Ammon's horn (tissue), 1 donor: ENCODE measurements at places on chromosomes 7 and 10.

GRCh38 chr7:106623853-106624252 lies 37.1 kb downstream of the CCDC71L start:
- DNase-seq: no peak

DNA sequence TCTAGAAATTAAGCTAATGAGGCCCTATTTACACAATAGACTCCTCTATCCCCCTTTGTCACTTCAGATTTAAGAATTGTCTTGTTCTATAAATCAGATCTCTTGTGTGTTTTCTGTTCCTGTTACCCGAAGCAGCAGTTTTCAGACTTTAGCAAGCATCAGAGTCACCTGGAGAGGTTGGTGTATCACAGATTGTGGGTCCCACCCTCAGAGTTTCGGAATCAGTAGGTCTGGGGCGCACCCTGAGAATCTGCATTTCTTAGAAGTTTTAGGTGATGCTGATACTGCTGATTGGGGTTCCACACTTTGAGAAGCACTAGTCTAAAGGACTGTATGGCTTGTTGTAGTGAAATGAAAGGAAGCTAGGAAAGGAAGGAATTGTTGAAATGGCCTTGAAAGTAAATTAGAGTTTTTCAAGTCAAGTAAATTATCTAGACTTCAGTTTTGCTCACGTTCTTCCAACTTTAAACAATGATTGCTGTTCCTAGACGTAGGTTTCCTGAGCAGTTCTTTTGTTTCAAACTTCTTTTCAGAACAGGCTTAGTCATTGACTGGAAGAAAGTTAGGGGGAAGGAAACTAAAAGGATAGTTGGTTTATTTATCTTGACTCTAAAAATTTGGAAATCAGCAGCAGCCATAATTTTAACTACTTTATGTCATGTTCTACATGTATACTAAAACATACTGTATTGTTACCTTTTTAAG lies 15.7 kb downstream of the BPGM start:
- no peak for DNase-seq

- DNase-seq: no peak
Measured at GRCh38 chr7:76278540-76278939, 23.9 kb upstream of the HSPB1 start.

- no peak for DNase-seq
Measured at GRCh38 chr10:26438534-26439341, 597 bp downstream of the APBB1IP start.

DNA sequence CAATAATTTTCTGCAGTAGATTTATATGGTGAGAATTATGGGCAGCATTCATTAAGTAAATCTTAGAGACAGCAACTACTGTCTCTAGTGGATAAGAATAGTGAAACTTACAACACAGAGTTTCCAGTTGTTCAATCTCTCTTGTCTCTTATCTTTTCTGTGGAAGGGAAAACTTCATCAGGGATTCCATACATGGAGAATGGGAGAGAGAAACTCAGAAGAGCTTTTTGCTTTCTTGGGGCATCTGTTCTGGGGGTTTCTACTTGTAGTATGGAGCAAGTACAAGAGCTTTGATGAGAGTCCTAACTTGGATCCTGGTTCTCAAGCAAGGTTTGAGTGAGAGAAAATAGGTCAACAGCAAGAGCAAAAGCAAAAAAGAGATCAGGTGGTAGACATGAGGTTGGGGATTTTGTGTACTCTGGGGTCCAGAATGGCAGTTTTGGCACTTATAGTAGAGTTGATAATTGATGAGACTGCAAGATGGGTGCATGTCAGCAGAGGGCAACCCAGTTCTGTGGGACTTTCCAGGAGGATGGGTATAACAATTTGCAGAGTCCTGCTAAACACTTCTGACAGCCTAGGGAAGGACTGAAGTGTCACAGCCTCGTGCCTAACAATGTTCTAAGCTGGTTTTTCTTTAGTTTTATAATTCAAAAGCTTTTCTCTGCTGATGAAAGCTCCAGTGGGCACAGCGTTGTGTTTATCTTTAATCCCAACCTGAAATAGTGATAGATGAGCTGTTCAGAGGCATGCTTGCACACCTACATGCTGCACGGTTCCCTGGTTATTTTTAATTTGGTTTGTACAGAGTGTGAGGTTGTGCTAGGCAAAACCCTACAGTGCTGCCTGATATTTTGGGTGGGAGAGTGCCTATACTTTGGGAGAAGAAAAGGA lies 32.0 kb upstream of the STRIP2 start:
- no peak for DNase-seq

DNA sequence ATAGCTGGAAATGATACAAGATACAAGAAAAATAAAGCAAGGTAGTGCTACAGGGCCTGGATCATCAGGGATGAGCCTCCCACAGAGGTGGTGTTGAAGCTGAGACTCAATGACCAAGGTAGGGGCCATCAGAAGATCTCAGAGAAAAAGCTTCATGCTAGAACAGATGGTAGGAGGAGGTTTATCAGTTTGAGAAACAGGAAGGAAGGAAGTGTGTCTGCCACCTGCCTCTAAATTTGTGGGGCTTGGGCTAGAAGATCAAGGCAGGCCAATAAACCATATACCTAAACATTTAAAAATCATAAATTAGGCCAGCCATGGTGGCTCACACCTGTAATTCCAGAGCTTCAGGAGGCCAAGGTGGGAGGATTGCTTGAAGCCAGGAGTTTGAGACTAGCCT lies 410.8 kb upstream of the PRKCQ start:
- DNase-seq: no peak

- no peak for DNase-seq
Measured at GRCh38 chr10:58356756-58357155, 21.9 kb downstream of the UBE2D1 start.

- no peak for DNase-seq
Measured at GRCh38 chr7:80729591-80730320, 91.3 kb downstream of the CD36 start.

GRCh38 chr10:34723750-34724149 lies 91.3 kb downstream of the PARD3 start:
- DNase-seq: peak; percentile 74

- DNase-seq: no peak
Measured at GRCh38 chr10:93754761-93755160, 3.0 kb upstream of the LGI1 start.

DNA sequence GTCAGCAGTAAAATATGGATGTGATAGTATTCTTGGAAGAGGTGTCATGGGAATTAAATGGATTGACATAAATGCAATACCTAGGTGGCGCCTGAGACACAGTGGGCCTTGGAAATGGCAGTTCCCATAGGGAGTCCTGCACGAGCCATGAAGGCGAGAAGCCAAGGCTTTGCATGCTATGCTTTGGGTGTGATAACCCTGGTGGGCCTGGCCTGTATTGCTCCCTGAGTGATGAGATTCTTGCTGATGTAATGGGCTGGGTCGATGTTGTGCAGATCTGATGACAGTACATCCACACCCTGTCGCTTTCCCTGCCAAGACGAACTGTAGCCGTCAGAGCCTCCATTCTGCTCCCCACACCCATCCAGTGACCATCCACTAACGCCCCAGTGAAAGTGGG lies 46.4 kb downstream of the CREB5 start:
- DNase-seq: no peak

DNA sequence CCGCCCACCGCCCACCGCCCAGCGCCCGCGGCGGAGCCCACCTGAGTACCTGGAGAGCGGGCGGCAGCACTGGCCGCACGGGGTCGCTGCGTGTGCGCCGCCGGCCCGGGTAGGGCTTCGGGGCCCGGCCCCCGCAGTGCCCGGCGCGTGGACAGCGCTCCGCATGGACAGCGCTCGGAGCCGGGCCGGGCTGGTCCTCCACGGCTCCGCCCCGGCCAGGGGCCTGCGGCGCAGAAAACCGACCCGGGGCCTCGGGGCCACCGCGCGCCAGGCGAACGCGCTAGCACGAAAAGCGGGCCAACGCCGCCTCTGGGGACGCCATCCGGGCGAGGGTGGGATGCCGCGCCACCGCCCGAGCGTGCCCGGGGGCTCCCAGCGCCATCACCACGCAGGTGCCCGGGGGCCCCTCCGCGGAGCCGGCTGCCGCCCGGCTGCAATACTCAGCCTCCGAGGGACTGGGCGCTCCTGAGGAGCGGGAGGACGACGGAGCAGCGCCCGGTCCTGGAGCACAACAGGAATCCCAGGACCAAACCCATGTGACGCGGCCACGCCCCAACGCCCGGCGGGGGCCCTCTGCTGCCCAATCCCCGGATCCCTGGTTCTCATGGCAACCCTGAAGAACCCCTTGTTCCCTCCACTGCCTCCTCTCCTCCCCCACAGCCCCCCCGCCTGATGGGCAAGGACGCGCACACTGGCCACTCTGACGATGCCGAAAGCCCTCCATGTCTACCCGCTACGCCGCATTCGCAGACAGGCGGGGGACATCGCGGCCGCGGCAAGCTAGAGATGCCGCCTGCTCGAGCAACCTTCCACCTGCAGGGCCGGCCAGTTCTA lies at the start of gene GRB10:
GRB10 (minus strand) TSS at position 522 of the 834 bp plus-strand sequence. CDS start 50,574 bp downstream, outside the sequence.
- peak; percentile 89 for DNase-seq

- peak; percentile 73 for DNase-seq
Measured at GRCh38 chr10:60943316-60944057, 498 bp downstream of the RHOBTB1 start.

DNA sequence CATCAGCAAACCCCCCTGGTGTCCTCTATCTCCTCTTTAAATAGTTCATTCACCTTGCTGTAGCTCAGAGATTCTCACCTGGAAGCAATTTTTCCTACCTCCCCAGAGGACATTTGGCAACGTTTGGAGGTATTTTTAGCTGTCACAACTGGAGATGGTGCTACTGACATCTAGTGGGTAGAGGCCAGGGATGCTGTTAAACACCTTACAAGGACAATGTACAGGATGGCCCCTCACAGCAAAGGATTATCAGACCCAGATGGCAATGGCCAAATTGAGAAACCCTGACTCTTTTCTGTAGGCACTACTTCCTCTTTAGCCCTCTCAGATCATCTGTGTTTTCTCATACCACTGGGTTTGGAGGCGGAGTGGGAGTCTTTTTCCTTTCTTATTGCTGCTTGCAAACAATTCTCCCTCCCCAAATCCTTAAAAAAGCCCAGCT lies 13.2 kb upstream of the TRA2A start:
- DNase-seq: no peak
